Activated B cell treated with CpG ODN at 0.5 μM for 24 hours (primary cell): ENCODE measurements at places on chromosomes 2 and 18. TPM values are rescaled to one million over a fixed set of nuclear protein-coding genes. Genes with fewer than 3 reads are reported as not detected.

Gene TRIM43
- total RNA-seq: not detected in 2 replicates

DNA sequence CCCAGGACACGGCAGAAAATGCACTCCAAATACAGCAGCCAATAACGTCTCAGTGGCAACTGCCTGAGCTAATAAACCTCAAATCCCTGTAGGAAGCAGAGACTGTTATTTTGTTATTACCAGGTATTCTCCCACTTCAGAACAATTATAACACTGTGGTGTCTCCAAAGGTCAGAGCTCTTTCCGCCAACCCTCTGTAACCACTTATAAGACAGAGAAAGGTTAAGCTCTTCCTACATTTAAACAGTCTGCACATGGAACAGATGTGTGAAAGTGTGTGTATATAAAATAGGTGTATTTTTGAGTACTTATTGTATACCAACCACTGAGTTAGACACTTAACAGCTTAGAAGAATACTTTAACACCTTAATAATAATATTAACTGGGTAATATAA, 64.1 kb downstream of the FBXO15 start:
- H3K27ac ChIP-seq: no peak overlapping the region
- no peak for DNase-seq
- peaks cover 17% of the 10 kb centered on the region for H3K4me1 ChIP-seq

- peaks cover 53% of the 10 kb centered on the region for H3K4me1 ChIP-seq
- peaks cover 57% of the 10 kb centered on the region for H3K36me3 ChIP-seq
- H3K27ac ChIP-seq: peak overlapping the region; percentile 15
- H3K4me3 ChIP-seq: peak overlapping the region; percentile 94
- no peaks in the 10 kb centered on the region for H3K27me3 ChIP-seq
Measured at GRCh38 chr2:61179701-61180639, 18.0 kb downstream of the C2orf74 start.

DNA sequence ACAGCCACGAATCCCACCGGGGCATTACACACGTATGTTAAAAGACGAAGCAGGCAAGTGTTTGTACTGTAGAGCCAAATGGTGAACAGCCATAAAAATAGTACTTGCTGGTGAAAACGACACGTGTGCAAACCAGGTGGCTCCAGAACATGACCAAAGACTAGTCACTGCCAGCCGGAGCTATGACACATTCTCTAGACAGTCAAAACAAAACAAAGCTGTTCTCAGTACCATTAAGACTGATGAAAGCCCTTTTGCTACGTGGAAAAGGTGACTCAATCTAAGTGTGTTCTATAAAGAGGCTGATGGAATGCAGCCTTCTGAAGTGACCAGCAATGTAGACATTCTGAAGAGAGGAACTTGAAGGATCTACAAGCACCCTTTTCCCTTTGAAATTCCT, 367.7 kb upstream of the NETO1 start:
- peaks cover 8% of the 10 kb centered on the region for H3K4me1 ChIP-seq
- H3K27ac ChIP-seq: no peak overlapping the region
- no peaks in the 10 kb centered on the region for H3K36me3 ChIP-seq
- H3K4me3 ChIP-seq: no peak overlapping the region

DNA sequence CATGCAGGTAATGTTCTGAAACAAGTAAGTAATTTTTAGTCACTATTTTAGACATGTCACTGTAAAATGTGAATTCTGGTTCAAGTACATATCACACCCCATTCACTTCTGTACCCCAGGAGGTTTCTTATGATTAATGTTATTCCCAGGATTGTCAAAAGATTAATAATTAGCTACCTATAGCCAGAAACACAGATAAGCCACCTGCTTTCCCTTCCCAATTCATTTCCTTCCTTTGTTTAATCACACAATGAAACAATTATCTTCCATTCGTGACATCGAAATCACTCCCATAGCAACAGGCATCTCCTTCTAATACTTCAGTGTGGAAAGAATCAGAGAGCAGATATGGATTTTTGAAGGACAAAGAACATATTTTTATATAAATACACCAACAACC, 1650.3 kb upstream of the CELF4 start:
- H3K36me3 ChIP-seq: no peaks in the 10 kb centered on the region
- H3K27me3 ChIP-seq: no peaks in the 10 kb centered on the region
- no peaks in the 10 kb centered on the region for H3K4me1 ChIP-seq
- H3K27ac ChIP-seq: no peak overlapping the region
- DNase-seq: no peak

Gene NT5C1B
- total RNA-seq: not detected in 2 replicates

GRCh38 chr2:50584185-50584584, 447.7 kb downstream of the NRXN1 start:
- H3K4me3 ChIP-seq: no peak overlapping the region
- no peaks in the 10 kb centered on the region for H3K27me3 ChIP-seq
- DNase-seq: no peak
- no peaks in the 10 kb centered on the region for H3K4me1 ChIP-seq
- H3K27ac ChIP-seq: no peak overlapping the region

Gene GKN2
- not detected in 2 replicates for total RNA-seq

DNA sequence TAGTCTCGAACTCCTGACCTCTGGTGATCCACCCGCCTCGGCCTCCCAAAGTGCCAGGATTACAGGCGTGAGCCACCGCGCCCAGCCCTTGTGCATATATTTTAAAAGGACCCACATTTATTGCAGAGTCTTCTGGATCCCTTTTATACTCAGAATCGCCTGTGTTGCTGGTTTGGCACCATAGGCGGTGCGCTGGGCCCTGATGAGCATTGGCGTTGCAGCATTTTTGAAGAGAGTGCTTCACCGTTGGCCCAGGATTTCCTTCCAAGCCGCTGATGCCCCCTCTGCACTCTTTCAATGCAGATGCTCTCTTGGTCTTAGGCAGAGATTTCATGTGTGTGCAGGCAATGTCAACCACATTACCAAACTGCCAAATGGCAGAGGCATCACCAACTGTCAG, 13.5 kb upstream of the TFCP2L1 start:
- H3K27ac ChIP-seq: no peak overlapping the region
- H3K4me3 ChIP-seq: no peak overlapping the region
- no peaks in the 10 kb centered on the region for H3K4me1 ChIP-seq

GRCh38 chr18:3132700-3133099, 87.1 kb downstream of the MYOM1 start:
- H3K27me3 ChIP-seq: no peaks in the 10 kb centered on the region
- no peak overlapping the region for H3K4me3 ChIP-seq
- DNase-seq: no peak
- H3K36me3 ChIP-seq: peaks cover 3% of the 10 kb centered on the region
- H3K27ac ChIP-seq: no peak overlapping the region
- H3K4me1 ChIP-seq: peaks cover 6% of the 10 kb centered on the region

DNA sequence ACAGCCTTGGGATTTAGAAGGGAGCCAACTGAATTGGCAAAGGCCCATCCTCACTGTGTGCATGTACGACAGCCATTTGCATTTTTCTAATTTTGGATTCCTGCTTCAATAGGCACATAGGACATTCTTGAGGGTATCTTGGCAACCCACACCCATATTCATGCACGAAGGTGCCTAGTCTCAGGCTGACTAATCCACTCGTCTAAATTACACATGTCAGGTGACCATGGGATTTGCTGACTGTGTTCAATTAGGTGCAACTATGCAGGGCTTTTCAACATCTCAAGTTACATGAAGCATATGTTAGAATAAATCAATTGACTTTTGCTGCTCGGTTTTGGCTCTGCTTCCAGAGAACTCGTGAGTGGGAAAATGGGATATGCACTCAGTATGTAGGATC, 249.7 kb downstream of the SP3 start:
- no peaks in the 10 kb centered on the region for H3K4me1 ChIP-seq
- no peak overlapping the region for H3K4me3 ChIP-seq

GRCh38 chr18:47141289-47141688, 9.0 kb downstream of the HDHD2 start:
- peaks cover 3% of the 10 kb centered on the region for H3K4me1 ChIP-seq
- no peak overlapping the region for H3K4me3 ChIP-seq
- peaks cover 28% of the 10 kb centered on the region for H3K36me3 ChIP-seq
- DNase-seq: no peak
- H3K27me3 ChIP-seq: no peaks in the 10 kb centered on the region

DNA sequence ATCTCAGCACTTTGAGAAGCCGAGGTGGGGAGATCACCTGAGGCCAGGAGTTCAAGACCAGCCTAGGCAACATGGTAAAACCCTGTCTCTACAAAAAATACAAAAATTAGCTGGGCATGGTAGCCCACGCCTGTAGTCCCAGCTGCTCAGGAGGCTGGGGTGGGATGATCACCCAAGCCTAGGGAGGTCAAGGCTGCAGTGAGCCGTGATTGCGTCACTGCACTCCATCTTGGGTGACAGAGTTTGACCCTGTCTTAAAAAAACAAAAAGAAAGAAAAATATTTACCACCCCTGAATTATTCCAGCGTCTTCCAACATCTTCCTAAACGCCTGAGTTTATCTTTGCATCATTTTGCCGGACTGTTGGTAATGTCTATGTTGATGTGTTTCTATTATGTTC, 6.2 kb upstream of the IGFBP5 start:
- no peaks in the 10 kb centered on the region for H3K36me3 ChIP-seq
- peaks cover 15% of the 10 kb centered on the region for H3K27me3 ChIP-seq
- H3K4me3 ChIP-seq: no peak overlapping the region
- H3K4me1 ChIP-seq: no peaks in the 10 kb centered on the region
- DNase-seq: no peak
